ENCODE measurements at places on chromosomes 3 and 15.

- no peak for DNase-seq
Observed at GRCh38 chr3:41893977-41894376, 67.9 kb downstream of the ULK4 start.

DNA sequence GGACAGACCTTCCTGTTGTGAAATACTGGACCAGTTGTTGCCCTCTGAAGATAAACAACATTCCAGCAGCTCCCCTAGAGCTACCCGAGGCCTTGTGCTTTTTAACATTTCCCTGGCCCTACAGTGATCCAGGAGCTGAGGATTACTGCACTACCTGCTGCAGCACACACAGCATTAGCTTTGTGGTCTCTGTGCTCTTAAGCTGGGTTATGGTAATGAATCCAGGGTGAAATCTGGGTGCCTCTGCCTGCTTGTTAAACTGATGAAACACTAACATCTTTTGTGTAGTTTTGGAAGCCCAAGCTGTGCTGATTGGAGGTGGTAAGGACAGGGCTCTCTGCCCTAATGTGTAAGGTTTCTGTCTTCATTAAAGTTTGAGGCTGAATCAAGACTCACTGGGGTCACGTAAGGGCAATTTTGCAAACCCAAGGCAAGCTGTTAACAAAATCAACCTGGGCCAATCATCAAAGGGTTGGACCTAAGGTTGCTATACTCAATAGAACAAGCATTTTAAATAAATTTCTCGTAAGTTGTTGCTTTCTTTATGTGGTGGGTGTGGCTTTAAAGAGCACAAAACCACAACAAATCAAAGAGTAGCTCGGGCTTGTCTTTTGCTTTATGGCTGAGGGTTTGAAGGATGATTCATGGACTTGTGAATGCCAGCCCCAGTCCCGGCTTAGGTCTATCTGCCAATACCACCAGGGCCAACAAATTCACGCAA is 183.9 kb downstream of the TPRG1 start:
- no peak for DNase-seq

DNA sequence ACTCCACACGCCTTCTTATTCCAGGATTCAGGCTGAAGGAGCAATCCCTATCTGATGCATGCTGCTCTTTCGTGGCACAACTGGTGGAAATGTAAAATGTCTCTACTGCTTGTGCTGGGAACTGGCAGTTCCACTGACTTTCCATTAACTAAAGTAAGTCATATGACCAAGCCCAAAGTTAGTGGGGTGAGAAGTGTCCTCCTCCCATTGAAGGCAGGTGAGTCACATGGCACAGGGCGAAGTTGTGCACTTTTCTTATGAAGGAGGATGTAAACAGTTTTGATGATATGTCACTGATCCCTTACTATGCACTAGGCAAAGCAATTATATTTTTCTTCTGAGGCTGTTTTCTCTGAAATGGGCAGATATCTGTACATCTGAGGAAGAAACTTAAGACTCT is 51.6 kb downstream of the SLC7A14 start:
- no peak for DNase-seq

DNA sequence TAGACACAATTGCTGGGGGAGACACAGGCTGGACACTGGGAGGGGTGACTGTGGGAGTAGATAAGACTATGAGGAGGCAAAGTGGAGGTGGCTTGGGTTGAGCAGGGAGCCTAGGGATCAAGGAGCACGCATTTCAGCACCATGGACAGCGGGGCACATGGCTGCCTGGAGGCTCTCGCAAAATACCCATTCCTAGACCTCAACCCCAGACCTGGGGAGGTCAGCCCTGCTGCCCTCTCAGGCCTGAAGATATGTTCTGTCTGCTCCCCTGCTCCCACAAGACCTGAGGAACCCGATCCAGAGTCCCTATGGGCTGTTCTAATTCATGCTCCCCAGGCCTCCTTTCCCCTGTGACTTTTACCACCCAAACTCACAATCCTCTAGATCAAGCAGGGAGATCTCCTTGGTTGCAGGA is 16.0 kb upstream of the CPEB1 start:
- no peak for DNase-seq

- no peak for DNase-seq
Observed at GRCh38 chr3:194194051-194194756, 58.3 kb downstream of the HES1 start.

DNA sequence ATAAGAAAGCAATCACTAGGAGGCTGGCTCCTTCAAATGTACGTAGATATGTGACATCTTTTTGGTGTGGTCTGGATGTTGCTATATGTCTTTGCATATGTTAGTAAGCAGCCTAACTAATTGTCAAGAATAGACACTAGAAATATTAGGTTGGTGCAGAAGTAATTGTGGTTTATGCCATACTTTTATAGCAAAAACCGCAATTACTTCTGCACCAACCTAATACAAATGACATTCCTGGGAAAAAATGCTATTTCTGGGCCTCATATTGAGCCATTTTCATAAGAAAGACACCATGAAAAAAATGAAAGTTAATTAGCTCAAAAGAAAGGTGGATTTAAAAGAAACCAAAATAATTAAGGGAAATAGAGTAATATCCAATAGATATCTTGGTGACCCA is 555.8 kb downstream of the ZNF385D start:
- no peak for DNase-seq

DNA sequence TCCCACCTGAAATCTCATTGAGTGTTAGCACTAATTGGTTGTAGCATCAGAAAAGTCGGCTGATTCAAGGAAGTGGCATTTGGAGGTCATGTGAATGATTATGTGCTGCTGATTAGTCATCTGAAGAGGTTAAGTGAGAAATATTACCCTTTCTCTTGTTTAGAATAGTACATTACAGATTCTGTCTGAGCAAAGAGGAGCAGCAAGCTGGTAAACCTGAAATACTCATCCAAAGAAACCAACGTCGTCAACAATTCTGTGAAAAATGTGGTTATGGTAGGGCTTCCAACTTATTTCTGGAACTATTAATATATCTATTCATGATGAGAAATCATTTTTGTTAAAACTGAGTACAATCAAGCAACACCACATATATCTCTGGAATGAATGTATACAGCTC is 1024.9 kb downstream of the TUSC7 start:
- no peak for DNase-seq

DNA sequence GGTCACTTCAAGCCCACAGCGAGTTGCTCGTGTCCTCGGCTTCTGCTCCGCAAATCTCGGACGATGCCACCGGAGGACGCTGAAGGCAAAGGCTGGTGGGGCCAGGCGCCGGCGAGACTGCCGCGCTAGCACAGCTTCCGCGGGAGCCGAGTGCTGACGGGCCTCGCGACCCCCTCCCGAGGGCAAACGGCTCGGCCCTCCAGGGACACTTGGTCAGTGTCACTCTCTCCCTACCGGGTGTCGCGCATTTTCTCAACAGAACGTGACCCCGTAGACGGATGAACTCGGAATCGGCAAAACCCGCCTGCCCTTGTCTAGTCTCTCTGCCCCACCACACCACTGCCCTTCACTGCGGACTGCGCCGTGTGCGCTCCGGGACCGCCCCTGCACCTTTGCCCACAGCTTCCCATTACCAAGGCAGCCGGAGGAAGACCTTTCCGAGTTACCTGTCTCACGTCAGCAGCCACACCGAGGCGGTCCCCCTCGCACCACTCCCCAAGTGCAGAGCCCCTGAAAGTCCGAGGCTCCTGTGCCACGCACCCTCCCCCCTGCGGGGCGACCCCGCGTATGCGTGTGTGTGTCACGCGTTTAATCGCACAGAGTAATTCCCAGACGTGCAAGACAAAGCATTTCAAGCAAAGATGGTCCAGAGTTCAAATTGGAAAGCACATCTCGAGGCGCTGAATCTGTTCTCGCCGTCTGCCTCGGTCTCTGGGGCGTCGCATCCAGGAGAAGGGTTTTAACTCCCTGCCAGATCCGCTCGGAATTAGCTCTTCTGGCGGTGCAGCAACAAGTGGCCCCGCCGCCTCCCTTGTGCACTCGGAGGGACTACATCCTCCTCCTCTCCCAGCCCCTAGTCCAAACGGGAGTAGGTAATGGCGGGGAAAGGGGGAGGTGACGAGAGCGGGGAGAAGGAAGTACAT is 245.0 kb upstream of the TOPAZ1 start:
- no peak for DNase-seq

DNA sequence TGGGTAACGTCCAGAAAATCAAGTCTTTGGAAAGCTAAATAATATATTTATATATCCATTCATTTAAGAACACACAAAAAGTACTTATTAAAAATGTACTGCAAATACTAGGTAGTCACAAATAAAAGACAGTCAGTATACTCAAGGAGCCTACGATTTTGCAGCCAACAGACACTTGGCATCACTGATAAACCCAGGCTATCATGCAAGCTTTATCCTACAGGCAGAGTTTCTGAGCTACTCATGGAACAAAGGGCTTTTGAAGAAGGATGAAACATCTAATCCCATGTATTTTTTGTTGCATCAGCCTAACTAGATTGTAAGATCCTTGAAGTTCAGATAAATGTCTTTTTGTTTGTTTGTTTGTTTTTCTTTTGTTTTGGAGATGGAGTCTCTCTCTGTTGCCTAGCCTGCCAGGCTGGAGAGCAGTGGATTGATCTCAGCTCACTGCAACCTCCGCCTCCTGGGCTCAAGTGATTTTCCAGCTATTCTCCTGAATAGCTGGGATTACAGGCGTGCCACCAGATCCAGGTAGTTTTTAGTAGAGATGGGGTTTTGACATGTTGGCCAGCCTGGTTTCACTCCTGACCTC is 319.4 kb upstream of the MDFIC2 start:
- DNase-seq = no peak

GRCh38 chr3:12325586-12326515 is 37.0 kb downstream of the PPARG start:
- no peak for DNase-seq

DNA sequence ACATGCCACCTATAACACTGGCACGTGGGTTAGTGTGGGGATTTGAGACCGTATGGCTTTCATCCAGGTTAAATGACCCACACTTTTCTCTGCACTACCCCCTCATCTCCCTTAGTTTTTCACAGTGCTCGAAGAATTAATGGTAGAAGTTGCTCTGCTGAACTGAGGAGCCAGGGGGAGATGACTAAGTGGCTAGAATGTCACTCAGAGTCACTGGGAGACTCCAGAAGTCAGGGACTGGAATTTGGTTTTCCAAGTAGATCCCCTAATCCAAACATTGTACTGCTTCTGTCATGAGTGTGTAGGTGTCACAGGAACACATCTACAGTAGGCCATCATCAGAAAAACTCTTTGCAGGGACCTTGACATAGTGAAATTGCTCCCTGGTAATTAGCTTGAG is 181.0 kb upstream of the RASGRP1 start:
- DNase-seq = no peak

- no peak for DNase-seq
Observed at GRCh38 chr3:192993411-192993810, 75.8 kb upstream of the MB21D2 start.

- no peak for DNase-seq
Observed at GRCh38 chr3:124213641-124214040, 221.7 kb upstream of the ROPN1 start.

- no peak for DNase-seq
Observed at GRCh38 chr3:125110016-125110875, 54.4 kb upstream of the HEG1 start.

DNA sequence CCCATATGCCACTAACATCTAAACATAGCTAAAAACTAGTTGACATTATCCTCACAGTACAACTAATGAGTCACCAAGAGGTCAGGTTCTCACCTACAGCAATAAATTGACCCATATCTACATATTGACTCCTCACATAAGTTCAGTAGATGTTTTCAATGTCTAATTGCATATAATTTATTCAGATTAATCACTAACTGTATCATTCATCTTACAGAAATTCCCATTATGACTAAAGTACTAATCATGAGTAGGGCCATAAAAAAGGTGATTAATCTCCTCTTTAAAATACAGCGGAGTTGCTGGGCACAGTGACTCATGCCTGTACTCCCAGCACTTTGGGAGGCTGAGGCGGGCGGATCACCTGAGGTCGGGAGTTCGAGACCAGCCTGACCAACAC is 82.4 kb upstream of the ST3GAL6 start:
- DNase-seq = no peak

DNA sequence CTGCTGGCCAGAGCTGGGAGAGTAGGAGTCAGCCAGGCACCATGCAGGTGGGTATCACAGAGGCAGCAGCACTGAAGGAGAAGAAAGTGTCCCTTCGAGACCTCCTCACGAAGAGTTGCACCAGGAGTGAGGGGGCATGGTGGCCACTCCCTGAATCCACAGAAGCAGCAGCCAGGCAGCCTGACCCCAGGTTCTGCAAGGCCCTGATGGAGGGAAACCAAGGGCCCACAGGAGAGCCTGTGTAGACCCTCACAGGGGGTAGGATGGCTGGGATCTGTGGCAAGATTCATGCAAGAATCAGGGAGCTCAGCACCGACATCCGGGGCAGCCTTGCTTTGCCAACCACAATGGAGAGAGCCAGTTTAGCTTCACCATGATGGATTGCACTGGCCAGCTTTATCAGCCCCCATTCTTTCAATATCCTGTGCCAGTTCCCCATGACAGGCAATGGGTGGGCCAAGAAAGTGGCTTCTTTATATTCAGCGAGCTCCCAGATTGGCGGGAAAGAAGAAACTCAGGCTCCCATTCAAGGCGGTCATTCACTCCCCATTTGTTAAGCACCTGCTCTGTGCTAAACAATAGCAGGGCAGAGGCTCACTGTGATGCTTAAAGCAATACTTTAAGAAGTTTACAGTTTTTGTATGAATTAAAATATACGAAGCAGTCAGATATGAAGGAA is 33.5 kb upstream of the TBC1D21 start:
- no peak for DNase-seq

DNA sequence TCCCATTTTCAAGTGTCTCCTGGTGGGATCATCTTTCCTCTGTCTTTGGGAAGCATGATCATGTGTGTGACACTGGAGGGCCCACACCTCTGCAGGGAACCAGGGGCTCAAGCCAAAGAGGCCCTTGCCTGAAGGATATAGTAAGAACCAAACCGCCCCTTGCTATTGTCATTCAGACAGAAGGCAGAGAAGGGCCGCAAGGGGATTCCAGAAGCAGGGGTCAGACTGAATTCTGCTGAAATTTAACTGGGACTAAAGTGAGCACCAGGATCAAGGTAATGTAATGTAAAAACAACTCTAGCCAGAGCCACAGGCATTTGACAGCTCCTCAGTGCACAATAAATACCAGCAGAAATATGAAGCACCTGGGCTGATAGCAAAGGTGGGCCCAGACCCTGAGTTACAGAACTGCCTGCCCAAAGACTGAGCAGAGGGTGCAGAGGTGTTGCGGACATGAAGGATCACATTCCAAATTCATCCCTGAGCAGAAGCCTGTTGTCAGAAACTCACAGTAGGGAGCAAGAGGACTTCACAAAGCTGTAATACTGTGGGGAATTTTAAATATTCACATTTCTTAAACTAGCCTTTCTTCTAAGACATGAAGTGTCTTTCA is 46.0 kb upstream of the RASGRF1 start:
- DNase-seq = no peak

- no peak for DNase-seq
Observed at GRCh38 chr3:117059067-117059955, 349.7 kb downstream of the TUSC7 start.

DNA sequence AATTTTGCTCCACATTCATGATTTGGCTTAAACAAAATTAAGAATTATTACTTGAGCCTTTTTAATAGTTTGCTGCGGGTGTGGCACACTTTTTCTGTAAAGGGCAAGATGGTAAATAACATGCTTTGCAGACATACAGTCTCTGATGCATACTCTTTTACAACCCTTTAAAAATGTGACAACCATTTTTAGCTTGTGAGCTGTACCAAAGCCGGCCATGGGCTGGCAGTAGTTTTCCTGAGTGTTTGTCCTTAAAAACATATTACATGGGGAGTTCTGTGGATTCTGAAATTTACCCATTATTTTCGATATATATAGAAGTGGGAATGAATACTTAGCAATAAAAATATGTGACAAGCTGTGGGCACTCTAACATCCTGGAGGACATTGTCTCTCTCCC is 163.4 kb downstream of the FNDC3B start:
- DNase-seq = no peak

Data from left ventricle myocardium inferior (tissue), 1 donor.